Stimulated activated CD4-positive, alpha-beta T cell treated with anti-CD3 and anti-CD28 coated beads, Interleukin-4, amount 100 ng/mL, for 24 hours (primary cell): ENCODE measurements at places on chromosomes 2 and 18.
A peak's percentile ranks its signal among the peaks of the same experiment; 100 is the strongest.

- no peak for DNase-seq
Measured at GRCh38 chr18:14014456-14014855, 99.1 kb upstream of the MC2R start.

DNA sequence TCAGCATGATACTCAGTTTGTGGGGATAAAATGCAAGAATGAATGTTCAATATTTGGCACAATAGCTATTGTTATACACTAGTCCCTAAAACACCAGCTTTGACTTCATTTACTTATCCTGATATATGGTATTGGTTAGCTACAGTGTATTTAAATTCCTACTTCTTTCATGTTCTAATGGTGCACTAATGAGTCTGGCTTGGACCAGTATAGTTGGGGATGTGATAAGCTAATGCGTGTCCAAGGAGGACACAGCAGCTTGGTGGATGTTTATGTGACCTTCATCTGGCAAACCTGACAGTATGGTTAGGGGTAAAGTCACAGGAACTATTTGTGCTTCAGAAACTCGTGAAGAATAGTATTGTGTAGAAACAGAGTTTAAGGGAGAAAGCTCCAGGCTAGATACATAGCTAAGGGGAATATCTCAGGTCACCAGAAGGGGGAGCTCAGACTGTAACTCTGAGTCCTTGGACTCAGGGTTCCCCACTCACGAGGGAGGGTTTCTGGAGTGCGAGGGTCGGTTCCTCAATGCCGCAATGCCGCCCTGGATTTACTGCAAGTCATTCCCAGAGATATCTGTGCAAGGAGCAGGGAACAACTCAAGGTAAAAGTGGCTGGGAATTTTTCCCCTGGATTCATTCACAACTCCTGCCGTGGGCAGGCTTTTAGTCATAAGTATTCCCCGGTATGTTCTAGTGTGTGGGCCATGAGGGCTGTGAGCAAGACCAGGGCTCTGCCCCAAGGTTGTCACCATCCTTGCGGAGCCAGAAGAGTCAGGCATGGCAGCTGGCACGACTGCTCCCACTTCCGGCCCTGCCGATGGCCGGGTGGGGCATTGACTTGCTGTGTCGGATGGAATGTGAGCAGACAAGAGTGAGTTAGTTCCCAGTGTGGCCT lies 14.5 kb downstream of the IL1R2 start:
- peak; percentile 62 for DNase-seq

GRCh38 chr2:226122041-226122440 lies 677.6 kb downstream of the IRS1 start:
- DNase-seq = no peak

GRCh38 chr18:2686349-2686968 lies 30.9 kb downstream of the SMCHD1 start:
- DNase-seq = no peak
